Eye (tissue), 1 donor: ENCODE measurements at places on chromosomes 3 and 15.

GRCh38 chr3:89699229-89699628, 591.8 kb downstream of the EPHA3 start:
- no peak for DNase-seq

GRCh38 chr3:10716964-10717363, 99.1 kb upstream of the SLC6A11 start:
- DNase-seq, result no peak

GRCh38 chr3:183308751-183309150, 55.7 kb downstream of the B3GNT5 start:
- DNase-seq, result no peak

- peak; percentile 89 for DNase-seq
Measured at GRCh38 chr3:158727206-158728060, 4.8 kb downstream of the RARRES1 start.

DNA sequence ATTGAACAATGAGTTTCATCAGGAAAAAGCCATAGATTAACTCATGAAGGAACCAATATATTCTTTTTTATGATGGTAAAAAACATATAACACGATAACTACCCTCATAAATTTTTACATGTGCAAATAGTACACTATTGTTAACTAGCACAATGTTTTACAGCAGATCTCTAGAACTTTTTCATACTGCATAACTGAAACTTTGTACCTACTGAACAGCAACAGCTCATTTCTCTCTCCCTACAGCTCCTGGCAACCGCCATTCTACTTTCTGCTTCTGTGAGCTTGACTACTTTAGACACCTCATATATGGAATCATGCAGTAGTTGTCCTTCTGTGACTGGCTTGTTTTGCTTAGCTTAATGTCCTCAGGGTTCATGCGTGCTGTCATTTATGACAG, 235.4 kb downstream of the NFKBIZ start:
- DNase-seq, result peak; percentile 17

DNA sequence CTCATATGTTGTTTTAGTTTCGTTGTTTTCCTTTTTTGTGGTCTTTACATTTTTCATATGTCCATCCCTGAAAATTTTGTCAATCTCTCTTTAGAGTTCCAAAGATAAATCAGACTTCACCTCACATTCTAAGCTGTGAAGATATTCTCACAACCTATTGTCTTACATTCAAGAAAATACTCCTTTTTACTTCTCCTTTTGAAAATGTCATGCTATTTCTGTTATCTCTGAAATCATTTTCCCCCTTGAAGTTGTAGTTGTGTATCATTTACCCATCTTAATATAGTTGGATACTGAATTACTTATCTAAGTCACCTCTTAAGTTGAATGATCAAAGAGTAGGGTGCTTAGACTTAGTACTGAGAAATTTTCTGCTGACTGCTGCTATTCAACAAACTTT, 74.3 kb downstream of the DCUN1D1 start:
- no peak for DNase-seq

- peak; percentile 85 for DNase-seq
Measured at GRCh38 chr3:97817965-97818364, 3.8 kb upstream of the CRYBG3 start.
